GOT3 (cell line): ENCODE measurements at places on chromosomes 5 and 9.

GRCh38 chr5:38871058-38871605 is 25.3 kb downstream of the OSMR start:
- DNase-seq, result no peak

- no peak for DNase-seq
Measured at GRCh38 chr9:92590377-92590776, 54.6 kb upstream of the ECM2 start.

DNA sequence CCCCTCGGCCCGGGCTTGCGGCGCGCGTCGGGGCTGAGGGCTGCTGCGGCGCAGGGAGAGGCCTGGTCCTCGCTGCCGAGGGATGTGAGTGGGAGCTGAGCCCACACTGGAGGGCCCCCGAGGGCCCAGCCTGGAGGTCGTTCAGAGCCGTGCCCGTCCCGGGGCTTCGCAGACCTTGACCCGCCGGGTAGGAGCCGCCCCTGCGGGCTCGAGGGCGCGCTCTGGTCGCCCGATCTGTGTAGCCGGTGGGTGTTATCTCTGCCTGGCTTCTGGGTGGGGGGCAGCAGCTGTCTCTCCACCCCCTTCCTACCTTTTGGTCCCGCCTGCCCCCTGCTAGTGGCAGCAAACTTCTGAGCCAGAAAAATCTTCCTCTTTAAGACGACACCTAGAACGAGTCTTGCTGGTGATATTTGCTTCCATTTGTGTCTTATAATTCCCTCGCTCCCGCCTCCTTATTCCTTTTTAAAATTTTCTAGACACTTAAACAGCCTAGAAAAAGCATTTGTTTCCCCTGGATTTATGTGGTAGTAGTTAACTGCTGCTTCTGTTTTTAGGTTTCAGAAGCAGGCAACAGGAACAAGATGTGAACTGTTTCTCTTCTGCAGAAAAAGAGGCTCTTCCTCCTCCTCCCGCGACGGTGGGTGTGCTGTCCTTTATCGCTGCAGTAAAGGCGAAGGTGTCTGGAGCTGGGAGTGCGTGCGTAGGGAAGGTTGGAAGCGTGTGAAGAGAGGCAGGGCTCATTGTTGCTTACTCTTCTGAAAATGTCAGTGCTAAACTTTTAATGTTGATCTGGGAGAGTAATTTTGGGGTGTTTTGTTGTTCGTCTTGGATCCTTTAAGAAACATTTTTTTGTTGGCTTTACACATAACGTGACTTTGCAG is 554 bp downstream of the JAK2 start:
- no peak for DNase-seq

DNA sequence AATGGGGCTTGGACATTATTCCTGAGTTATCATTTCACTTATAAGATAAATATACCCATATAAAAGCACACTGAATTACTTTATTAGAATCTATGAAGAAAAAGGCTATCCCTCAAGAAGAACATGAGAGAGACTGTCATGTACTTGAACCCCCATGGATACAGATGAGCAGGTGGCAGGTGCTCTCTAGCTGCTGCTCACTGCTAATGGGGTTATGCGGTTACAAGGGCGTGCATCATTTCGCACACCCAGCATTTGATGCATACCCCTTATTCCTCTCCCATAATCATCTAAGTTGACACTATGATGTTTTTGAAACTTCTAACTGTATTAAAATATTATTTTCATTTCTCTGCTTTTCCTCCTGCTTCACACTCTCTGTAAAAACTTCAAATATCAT is 16.4 kb downstream of the ITK start:
- no peak for DNase-seq

DNA sequence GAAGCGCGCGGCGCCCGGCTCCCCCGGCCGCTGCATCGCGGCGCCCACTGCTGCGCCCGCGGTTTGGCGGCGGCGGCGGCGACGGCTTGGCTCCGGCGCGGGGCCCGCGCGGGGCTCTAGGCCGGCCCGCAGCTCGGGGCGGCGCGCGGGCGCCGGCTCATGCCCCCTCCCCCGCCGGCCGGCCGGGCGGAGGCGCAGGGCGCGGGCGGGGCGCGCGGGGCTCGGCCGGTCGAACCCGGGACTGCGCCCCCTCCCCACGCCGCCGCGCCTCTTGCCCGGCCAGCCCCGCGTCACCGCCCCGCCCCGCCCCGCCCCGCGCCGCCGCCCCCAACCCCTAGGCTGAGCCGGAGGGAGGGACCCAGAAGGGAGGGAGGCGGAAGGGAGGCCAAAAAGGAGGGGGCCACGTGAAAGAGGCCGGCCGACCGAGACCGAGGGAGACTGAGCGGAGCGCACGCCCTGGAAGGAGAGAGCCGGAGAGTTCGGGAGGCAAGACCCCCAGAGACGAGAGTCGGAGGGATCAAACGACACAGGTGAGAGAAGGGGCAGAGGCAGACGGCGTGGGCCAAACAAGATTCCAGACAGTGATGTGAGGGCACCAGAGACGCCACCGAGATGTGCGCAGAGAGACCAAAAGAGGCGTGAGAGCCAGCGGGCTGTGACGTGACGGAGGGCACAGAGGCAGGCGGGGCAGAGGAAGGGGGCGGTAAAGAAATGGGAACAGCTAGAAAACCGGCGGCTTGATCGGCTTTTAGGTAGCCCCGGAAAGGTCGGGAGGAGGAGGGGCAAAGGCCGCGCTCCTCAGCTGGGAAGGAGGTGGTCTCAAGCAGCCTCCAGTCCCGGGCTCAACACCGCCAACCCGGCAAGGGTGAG is at the start of gene BARX1:
Gene BARX1, minus strand, starts transcription at position 245 of the 870 bp plus-strand sequence. Its CDS starts 209 bp downstream, at position 36.
- no peak for DNase-seq

DNA sequence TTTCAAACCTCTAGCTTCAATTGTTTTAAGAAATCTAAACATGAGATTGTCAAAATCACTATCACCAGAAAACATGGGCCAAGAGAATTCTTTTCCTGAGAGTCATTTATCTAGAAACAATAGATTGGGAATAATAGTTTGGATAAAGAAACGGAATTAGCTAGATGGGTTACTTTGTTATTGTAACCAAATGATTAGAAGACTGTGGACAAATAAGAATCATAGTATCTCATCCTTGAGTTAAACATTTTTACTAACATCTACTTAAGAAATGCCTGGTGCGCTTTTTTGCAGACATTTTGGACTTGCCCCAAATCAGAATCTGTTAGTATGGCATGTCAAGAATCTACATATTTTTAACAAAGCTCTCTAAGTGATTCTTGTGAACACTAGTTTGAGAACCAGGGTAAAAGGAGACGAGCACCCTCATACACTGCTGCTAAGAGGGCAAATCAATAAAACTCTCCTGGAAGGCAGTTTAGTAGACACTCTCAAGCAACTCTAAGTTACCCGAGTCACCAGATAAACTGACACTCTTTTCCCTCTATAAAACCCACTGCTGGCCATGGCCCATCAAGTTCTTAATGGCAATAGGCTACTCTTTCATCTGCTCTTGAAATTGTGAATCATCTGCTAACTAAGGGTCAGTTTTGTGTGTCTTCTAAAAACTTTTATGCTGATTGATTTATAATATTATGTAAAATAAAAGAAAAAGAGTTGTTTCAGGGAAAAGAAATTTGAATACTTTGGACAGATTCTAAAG is 39.1 kb downstream of the TPD52L3 start:
- DNase-seq, result no peak

DNA sequence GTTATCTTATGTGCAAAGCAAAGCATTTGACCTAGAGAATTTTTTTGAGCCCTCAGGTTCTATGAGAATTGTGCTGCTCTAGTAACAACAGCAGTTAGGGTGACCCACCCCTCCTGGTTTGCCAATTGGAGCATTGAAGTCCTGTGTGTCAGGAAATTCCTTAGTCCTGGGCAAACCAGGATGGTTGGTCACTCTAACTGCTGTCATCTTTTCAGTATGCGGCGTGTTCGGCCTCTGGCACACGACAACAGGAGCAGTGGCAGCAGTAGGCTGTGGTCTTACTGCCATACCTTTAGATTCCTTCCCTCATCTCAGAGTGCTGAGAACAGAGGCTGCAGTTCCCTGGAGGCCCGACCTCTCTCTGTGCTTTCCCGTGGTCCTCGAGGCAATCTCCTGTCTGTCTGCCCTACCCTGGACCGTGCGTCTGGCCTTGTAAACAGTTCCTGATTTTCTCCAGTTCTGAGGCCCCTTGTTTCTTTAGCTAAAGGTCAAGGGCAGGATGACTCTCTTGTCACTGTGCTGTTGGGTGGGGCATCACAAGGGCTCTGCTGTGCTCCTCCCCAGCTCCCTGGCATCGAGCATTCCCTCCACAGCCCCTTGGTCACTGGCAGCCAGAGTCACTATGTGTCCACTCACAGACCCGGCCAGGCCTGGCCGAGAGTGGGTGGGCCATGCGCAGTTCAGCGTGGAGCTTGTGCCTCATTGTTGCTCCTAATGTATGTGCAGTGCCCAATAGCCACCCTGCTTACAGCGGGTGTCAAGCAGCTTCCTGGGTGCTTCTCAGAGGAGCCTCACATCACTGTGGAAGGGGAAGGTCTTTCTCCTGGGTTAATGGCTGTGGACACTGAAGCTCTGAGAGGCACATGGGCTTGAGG is 18.5 kb upstream of the COL15A1 start:
- DNase-seq, result no peak

- DNase-seq, result no peak
Measured at GRCh38 chr9:974031-974995, 2.1 kb upstream of the DMRT3 start.

- DNase-seq, result no peak
Measured at GRCh38 chr9:19020886-19021455, 12.0 kb downstream of the SAXO1 start.

GRCh38 chr9:113368982-113369854 is 7.6 kb downstream of the HDHD3 start:
- no peak for DNase-seq

DNA sequence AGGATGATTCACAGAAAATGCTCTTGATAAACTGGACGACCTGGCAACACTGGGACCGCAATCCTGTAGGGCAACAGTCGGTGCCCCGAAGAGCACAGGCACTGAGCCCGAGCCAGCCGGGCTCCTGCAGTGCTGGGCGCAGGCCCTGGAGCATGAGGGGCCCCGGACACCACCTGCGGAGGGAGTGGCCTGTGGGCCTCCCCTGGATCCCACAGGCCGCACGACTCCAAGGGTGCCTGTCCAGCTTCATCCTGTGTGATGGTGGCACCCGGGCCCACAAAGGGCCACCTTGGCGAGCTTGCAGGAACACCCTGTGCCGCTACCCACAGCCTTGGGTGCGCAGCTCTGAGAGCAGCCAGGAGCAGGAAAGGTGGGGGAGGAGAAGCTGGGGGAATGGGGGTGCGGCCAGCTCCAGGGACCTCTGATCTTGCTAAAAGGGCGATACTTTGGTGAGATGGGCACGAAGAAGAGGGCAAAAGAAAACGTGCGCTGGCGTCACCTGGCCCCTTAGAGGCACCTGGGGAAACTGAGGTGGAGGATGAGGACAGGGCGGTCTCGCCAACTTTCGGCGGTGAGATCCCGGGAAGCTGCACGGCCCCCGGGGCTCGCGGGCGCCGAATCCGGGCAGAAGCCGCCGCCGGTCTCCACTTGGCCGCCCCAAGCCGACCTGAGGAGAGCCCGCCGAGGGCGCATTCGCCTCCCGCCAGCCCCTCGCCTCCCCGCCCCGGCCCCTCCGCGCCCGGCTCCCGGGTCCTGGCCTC is 722 bp downstream of the TBC1D9B start:
- no peak for DNase-seq

DNA sequence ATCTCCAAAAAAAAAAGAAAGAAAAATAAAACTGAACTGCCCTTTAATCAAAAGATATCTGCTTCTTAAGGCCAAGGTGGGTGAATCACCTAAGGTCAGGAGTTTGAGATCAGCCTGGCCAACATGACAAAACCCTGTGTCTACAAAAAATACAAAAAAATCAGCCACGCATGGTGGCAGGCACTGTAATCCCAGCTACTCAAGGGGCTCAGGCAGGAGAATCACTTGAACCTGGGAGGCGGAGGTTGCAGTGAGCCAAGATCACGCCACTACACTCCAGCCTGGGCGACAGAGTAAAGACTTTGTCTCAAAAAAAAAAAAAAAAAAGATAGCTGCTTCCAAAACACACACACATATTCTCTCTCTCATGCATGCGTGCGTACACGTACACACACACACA is 17.8 kb downstream of the SCAI start:
- no peak for DNase-seq

DNA sequence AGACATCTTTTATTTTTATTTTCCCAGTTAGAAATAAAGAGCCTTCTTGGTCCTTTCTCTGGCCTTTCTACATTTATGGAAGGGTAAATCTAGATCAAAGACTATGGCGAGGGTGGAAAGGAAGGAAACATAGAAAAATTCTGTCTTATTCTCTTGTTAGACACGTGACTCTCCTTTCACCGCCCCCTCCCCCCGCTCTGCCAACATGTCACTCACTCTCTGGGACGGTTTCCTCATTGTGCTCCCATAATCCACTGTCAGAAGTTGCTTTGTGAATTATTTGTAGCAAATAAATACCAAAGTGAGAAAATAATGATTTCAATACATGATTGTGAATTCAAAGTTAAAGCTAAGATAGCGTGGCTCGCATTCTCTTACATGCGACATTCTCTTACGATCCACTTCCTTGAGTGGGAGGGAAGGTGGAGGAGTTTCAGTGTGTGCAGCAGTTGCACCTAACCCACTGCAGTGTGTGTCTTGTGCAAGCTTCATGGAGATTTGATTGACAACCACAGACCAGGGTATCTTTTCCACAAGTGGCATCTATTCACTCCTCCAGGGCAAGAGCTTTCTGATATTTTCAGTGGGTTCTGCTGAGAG is 423.0 kb upstream of the KIF2A start:
- no peak for DNase-seq

DNA sequence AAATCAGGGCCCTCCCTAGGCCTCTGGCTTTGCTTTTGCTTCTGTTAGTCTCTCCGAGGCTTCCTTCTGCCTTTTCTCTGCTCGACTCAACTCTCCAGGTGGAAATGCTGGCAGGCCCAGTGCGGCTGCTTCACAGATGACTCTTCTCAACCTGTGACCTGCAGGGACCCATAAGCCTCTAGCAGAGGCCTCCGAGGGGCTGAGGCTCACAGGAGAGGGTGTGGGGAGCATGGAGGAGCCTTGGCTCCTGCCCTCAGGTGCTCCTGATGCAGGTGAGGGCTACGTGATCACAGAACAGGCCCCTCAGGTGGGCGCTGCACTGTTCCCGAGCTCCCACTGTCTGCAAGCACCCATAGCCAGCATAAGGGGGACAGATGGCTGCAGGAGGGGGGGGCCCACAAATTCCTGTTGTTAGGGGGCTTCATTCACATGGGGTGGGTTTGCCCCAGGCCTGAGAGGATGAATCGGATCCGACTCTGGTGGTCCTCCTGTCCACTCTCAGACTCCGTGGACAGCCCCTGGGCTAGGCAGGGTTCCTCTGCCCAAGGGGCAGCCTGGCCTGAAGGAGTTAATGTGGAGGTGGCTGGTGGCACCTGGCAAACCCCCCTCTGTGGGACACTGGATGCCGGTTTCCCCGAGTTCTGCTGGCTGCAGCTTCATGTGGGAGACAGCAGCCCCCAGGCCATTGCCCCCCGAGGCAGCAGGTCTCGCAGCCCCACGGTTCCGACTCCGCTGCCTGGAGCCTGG is 10.9 kb upstream of the FCN2 start:
- no peak for DNase-seq

- DNase-seq, result no peak
Measured at GRCh38 chr9:113786071-113786470, 90.0 kb upstream of the ZNF618 start.
